ENCODE measurements at places on chromosomes 12 and 14.

- no peak for DNase-seq
Measured at GRCh38 chr12:50642761-50643160, 121.1 kb upstream of the ATF1 start.

DNA sequence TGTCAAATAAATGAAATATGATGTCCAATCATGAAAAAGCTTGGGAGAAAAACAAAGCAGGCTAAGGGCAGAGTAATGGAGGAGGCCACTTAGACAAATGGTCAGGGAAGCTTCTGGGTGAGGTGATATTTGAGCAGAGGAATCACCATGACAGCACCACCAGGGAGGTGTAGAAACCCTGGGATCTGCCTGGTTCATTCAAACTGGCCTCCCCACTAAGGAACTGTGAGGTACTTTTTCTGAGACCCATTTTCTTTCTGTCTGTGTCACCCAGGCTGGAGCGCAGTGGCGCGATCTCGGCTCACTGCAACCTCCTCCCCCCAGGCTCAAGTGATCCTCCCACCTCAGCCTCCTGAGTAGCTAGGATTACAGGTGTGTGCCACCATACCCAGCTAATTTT is 7.8 kb upstream of the SSH1 start:
- DNase-seq = no peak

GRCh38 chr12:113322343-113322742 is 12.6 kb downstream of the SLC8B1 start:
- DNase-seq = peak; percentile 70

DNA sequence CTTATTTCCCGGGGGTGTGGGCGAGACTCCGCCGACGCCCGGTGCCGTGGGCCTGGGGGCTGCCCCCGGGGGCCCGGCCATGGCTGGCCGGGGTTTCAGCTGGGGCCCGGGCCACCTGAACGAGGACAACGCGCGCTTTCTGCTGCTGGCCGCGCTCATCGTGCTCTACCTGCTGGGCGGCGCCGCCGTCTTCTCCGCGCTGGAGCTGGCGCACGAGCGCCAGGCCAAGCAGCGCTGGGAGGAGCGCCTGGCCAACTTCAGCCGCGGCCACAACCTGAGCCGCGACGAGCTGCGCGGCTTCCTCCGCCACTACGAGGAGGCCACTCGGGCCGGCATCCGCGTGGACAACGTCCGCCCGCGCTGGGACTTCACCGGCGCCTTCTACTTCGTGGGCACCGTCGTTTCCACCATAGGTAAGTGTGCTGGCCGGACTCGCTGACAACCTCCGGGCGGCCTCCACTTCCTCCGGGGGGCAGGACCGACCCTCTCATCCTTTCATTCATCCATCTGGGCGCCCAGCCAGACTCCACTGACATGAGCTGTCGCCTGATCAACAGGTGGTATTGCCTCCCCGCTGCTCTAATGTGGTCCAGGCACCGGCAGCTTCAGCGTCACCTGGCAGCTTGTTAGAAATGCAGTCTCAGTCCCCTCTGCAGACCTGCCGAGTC is 467 bp downstream of the KCNK13 start:
- no peak for DNase-seq

DNA sequence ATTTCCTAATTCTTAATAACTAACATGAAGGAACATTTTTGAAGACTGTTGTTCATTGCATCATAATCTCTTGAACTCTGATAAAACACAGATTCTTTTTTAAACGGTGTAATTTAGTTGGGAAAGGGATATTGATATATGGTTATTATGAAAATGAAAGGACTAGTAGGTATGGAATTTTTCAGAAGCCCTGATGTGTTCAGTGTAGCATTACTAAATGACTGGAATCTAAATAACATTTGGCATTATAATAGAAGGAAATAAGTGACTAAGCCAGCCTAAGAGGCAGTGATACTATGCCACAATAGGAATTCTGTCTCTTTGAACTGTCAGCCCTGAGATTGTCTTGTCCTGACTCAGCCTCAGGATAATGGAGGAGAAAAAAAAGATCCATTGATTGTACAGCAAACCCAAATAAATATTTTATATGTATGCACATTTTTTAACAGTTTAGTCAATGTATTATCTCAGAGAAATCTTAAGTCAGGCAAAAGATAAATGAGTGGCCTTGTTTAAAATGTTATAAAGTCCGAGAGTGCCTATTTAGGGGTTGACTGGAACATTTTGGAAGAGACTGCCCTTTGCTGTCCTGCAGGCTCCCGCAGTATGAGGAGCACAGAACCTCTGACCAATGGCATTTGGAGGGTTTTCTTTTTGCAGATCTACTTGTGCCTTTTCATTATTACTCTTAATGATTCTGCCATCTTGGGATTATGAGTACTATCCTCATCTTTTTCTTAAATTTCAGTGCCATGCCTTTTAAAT is 271.2 kb downstream of the EGLN3 start:
- peak; percentile 89 for DNase-seq

DNA sequence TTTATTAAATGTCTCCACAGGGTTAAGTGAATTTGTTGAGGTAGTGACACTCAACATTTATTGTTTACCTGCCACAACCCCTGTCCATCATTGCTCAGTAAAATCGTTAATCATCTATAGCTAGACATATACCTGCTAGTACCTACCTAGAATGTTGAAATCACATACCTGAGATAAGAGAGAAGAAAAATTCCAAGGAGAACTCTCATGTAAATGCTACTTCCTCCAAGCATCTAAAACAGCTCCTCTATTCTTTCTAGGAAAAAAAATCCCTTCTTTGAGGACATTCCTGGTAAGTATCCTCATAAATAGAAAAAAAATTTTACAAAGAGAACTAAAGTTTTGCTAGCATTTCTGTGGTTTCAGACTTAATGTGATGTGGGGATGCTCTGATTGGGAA is 325.1 kb downstream of the DAD1 start:
- DNase-seq = no peak

GRCh38 chr12:59643550-59643949 is 47.7 kb downstream of the SLC16A7 start:
- DNase-seq = no peak

GRCh38 chr14:54252072-54252730 is 144.6 kb upstream of the CDKN3 start:
- peak; percentile 86 for DNase-seq

DNA sequence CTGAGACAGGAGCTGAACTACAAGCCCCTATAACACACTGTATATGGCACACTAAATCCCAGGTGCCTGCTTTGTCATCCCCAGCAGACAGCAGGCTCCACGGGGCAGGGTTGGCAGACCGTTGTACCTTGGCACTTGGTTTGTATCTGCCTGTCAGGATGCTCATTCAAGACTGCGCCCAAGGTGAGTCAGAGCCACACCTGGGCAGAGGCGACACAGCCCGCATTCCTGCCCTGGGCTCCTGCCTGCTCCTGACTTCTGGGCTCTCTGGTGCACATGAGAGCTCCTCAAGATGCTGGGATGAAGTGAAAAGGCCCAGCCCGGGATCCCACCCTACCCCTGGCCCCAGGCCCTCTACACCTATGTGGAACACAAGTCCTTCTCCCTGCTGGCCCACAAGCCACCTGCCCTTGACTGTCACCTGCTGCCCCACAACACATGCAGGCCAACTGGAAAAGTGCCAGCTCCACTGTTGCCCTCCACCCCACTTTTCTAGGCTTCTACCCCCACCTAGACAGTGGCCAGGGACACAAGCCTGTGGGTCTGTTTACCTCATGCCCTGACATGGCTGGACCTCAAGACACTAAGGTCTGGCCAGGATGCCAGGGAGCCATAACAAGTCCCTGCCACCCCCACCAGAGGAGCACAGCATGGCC is 30.8 kb upstream of the PNMA1 start:
- no peak for DNase-seq

DNA sequence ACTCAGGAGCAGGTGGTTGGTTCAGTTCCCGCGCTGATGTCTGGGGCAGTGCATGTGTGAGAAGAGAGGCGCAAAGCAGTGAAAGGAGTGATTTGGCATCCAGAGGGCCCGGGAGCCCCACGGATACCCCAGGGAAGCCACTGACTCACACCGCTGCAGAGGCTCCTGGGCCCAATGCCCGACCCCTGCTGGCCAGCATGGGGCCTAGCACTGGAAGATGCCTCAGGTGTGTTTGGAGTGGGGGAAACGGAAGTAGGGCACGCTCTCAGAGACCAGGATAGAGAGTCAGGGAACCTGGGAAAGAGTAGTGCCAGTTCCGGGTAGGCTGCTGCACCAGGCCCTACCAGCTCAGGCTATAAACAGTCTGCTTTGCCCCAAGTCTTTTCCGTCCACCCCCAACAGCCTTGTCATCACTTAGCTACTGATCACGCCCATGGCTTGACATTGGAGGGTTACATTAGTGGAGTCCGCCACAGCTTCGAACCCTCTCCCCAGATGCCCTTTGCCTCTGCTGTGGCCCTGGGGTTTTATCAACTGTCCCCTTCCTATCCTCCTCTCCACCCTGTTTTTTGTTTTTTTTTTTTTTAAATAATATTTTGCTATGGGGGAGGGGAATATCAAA is 9.5 kb upstream of the CSAD start:
- DNase-seq = peak; percentile 62

- DNase-seq = peak; percentile 83
Measured at GRCh38 chr14:53620317-53620716, 336.3 kb downstream of the BMP4 start.

DNA sequence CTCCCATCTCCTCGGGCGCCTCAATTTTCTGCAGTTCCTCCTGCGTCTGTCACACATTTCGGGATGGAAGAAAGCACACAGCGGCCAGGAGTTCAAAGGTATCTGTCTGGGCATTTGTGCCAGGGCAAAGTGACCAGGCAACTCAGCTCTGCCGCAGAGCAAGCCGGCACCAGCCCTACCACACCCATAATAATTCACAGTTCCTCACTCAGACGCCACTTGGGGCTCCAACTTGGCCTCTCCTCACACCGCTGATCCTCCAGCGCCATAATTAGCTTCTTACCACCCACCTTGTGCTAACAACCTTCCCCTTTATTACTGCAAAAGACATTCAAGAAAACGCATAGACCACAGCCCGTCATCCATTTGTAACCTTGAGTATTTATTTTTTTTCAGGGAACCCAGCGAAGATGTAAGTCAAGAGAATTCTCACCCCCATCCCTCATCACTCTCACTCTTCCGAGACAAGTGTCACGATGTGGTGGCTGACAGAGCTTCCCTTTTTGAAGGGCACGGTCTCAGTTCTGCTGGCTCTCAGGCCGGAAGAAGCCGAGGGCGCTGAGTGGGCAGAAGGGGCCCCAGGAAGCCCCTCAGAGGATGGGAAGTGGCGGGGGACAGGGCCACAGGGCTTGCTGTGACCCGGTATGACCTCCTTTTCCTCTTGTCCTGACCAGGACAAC is 25.2 kb upstream of the NCOR2 start:
- DNase-seq = no peak

DNA sequence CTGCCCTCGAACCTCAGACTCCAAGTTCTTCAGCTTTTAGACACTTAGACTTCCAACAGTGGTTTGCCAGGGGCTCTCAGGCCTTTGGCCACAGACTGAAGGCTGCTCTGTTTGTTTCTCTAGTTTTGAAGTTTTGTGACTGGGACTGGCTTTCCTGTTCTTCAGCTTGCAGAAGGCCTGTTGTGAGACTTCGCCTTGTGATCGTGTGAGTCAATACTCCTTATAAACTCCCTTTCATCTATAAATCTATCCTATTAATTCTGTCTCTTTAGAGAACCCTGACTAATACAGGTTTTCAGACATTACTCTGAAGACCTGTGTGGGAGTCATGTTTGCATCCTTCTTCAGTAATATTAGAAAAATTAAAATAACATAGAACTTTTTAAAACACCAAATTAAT is 289.1 kb downstream of the RMST start:
- no peak for DNase-seq

DNA sequence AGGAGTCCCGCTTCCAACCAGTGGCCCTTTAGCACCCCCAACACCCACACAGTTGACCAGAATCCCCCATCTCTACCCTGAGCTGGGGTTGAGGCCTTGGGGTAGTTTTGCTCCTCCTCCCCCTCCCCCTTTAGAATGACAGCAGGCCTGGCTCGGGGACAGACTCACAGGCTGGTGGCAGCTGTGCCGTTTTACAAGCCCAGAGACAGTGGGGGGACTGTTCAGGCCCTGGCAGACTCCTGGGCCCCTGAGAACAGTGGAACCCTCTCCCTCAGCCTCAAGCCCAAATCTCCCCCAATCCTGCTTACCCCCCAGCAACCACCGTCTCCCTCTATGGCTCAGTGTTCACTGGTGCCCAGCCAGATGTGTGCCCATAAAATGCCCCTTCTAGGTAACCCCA is 10.1 kb downstream of the TMEM119 start:
- DNase-seq = no peak

- DNase-seq = no peak
Measured at GRCh38 chr12:79415746-79416435, 274.9 kb downstream of the PAWR start.

GRCh38 chr12:111585690-111586089 is 13.4 kb downstream of the ATXN2 start:
- no peak for DNase-seq

DNA sequence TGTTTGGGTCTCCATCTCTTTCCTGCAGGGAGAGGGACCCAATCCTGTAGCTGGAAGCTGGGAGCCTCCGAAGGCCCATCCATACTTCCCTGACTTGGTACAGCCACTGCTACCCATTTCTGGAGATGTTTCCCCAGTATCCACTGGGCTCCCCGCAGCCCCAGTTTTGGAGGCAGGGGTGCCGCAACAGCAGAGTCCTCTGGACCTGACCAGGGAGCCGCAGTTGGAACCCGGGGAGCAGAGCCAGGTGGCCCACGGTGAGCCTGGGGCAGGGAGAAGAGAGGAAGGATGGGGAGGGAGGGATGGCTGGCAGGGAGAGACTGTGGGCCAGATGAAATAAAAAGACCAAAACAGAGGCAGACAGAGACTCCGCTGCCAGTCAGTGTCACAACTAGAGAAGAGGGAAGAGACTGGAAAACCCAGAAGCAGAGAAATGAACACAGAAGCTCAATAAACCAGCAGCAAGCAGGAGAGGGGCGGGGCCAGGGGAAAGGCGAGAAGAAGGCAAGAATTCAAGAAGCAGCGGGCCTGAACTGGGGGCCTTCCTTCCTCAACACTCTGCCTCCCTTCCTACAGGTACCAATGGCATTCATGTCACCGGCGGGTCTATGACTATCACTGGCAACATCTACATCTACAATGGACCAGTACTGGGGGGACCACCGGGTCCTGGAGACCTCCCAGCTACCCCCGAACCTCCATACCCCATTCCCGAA is 6.3 kb downstream of the LTBR start:
- no peak for DNase-seq

DNA sequence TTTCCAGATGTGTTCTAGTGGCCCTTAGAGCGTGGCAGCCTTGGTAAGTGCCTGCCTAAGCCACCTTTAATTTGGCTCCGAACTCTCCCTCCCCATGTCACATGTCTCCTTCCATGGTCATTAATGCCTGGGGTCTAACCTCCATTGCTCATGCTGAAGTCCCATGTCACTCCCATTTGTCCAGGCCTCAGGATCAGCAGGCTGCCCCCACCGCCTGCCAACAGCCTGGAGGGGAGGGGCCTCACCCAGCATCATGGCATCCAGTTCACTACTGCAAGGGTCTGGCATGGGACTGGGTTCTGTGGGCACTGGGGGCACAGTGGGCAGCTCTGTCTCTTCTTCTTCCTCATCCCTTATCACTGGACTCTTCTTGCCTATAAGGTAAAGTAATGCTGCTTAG is 4.4 kb downstream of the MMP19 start:
- no peak for DNase-seq
